ENCODE measurements at places on chromosomes 4 and X. TPM values are rescaled to one million over a fixed set of nuclear protein-coding genes. Genes with fewer than 3 reads are reported as not detected.
A peak's percentile ranks its signal among the peaks of the same experiment; 100 is the strongest.

The ATOH1 gene
- not detected for total RNA-seq

DNA sequence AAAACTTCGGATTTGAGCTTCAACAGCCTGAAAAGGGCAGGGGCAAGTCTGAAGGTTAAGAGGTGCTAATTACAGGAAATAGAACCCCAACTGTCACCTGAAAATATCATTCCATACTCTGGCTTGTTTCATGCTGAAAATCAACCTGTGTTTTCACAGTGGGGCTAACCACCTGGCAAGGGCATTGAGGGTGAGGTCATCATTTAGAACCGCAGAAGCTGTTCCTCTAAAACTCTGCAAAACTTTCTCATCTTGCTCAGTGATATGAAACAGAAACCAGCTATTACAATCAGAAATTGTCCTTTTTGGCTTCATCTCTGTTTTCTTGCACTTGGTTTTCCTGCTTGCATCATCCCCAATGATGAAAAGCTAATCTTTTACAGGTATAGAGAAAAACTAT is 247.6 kb downstream of the DCLK2 start:
- DNase-seq = peak; percentile 8

GRCh38 chr4:7381221-7381889 is 53.4 kb downstream of the PSAPL1 start:
- no peak for DNase-seq

GRCh38 chrX:128807367-128807766 is 715.9 kb downstream of the SMARCA1 start:
- DNase-seq = no peak

- DNase-seq = peak; percentile 75
Measured at GRCh38 chr4:101282076-101282844, 65.1 kb downstream of the PPP3CA start.

GRCh38 chr4:182453830-182454229 is 210.6 kb downstream of the TENM3 start:
- no peak for DNase-seq

The P2RY4 gene
- total RNA-seq = not detected

DNA sequence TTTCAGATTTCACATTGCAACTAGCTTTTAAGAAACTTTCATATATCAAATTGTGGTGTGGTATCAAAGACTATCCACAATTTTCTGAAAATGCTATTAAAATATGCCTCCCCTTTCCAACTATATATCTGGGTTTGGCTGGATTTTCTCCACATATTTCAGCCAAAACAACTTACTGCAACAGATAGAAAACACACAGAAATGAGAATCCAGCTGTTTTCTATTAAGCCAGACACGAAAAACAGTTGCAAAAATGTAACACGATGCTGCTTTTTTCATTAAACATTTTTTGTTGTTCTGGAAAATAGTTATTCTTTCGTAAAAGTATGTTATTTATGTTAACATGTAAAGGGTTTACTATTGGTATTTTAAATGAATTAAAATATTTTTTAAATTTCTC is 33.1 kb downstream of the DCTD start:
- no peak for DNase-seq

- no peak for DNase-seq
Measured at GRCh38 chr4:133865612-133866327, 335.8 kb downstream of the PABPC4L start.
